ENCODE measurements at places on chromosomes 11 and 22. TPM values are rescaled to one million over a fixed set of nuclear protein-coding genes. Genes with fewer than 3 reads are reported as not detected.

Gene TRIM48
- total RNA-seq, result not detected

Gene FADD
- total RNA-seq, result 24.5 TPM

Gene OR4S1
- not detected for total RNA-seq

Gene MB
- 84.5 TPM for total RNA-seq

Gene FUT4
- total RNA-seq, result 6.3 TPM

Gene CWF19L2
- 20.9 TPM for total RNA-seq

Gene UBE2L3
- 21.9 TPM for total RNA-seq

Gene TEX54
- not detected for total RNA-seq

Gene TSGA10IP
- not detected for total RNA-seq

Gene KCNK4
- total RNA-seq, result not detected

Gene B3GAT3
- total RNA-seq, result 8.4 TPM

Gene MUC2
- total RNA-seq, result not detected

Gene UPK2
- total RNA-seq, result not detected

Gene MRPL48
- 25.6 TPM for total RNA-seq

Gene DGCR6
- total RNA-seq, result 26.1 TPM

Gene OR4A16
- total RNA-seq, result not detected

Gene RAG2
- total RNA-seq, result not detected

Gene DEFB131B
- not detected for total RNA-seq

Data from skeletal muscle tissue (tissue), 5 donors.